Stimulated activated CD4-positive, alpha-beta T cell treated with anti-CD3 and anti-CD28 coated beads, Interleukin-1b, Interleukin-23, amount 100 ng/mL, for 1 hour (primary cell): ENCODE measurements at places on chromosomes 7 and 10.

GRCh38 chr10:86520871-86521677 is 518 bp downstream of the WAPL start:
- no peak for DNase-seq

DNA sequence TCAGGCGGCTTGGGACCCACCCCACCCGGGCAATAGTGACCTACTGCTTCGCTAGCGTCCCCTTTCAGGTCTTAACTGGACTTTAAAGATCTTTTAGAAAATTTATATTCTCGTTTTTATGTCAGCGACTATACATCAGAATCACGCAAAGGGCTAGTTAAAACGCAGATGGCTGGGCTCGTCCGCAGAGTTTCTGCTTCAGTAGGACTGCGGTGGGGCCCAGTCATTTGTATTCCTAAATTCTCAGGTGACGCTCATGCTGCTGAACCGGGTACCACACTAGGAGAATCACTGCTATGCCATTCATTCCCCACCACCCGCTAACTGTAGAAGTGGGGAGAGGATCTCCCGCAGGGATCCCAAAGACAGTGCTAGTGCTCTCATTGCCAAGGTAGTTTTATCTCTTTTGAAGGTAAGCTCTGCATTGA is 12.0 kb upstream of the SP8 start:
- no peak for DNase-seq

DNA sequence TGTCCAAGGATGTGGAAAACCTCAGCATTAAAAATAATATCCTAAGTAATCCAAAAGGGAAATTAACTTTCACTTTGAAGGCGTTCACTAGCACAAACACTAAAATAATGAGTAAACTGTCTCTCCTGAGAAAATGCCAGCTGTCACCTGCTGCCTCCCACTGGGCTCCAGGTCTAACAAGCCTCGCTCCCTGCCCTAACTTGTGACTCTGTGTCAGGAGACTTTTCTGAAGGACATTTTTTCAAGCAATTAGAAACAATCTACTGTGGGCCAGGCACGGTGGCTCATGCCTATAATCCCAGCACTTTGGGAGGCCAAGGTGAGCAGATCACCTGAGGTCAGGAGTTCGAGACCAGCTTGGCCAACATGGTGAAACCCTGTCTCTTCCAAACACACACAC is 72.8 kb upstream of the GLCCI1 start:
- DNase-seq, result no peak

- no peak for DNase-seq
These were observed 37.9 kb upstream of the RET start for GRCh38 chr10:43038783-43039623.

DNA sequence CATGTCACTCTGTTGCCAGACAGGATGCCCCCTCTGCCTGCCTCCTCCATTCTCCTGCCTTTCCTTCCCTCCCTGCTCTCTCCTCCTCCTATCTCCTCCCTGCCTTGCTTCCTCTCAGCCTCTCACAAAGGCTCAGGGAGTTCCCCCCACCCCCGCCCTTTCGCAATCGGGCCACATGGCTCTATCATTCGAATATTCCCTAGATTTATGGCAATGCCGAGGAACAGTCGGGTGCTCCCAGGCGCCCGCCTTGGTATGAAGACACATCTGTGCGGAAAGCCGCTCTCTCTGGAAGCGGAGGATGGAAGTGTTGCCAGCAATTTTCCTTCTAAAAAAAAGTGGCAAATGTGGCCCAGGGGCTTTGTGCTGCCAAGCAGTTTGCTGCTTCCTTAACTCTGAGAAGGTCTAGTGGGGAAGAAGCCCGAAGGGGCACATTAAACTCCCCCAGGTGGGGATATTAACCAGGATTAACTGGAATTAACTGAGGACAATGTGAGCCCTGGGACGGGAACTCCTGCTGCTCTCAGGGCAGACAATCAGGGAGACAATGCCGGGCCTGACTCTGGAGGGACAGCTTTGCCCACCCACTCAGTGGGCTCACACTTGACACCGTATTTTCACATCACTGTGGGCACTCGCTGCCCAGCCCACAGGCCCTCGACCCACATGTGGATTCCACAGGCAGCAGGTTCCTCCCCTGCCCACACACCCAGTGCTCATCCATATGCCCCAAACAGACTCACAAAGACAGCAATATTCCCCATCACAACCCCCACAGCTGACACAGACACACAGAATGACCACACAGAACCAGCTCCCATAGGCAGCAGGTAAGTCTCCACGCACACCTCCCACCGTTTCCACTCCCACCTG is 88.4 kb upstream of the SMNDC1 start:
- no peak for DNase-seq
